Caco-2 (cell line): ENCODE measurements at places on chromosomes 2 and 18.
A peak's percentile ranks its signal among the peaks of the same experiment; 100 is the strongest.

DNA sequence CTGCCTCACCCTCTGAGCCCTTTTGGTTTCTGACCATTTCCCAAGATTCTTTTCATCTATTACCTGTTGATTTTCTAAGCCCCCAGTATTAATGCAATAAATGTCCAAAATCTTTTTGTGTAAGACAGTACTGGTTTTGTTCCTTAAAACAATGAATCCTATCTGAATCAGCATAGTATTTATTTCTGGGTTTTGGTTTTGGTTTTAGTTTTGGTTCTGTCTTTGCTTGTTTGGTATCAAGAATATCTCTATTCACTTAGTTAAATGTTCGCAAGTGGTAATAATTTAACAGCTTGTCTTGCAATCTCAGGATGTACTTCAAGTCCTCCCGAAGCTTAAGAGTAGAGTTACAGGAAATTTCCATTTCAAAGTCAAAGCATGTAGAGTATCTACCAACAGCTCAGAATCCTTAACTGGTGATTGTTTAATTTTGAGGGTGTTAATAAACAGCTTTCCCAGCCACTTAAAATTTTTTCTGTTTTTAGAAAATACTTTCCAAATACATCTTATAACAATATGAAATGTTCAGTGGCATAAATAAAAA lies 67.7 kb upstream of the NEDD4L start:
- no peak for DNase-seq

DNA sequence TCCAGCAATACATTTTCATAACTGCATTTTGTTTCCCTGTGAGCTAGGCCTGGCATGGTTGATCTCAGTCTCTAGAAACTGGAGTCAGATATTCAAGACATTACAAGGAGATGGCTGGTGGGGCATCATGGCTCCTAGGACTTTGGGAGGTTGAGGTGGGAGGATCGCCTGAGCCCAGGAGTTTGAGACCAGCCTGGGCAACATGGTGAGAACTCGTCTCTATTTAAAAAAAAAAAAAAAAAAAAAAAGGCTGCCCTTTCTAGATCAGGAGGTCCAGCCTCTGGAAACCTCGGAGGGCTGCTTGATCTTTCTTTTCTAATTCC lies 362 bp upstream of the VAMP8 start:
- no peak for DNase-seq

GRCh38 chr2:97907369-97908100 lies 88.2 kb downstream of the TMEM131 start:
- DNase-seq, result no peak

- peak; percentile 85 for DNase-seq
Measured at GRCh38 chr2:190718652-190719526, 70.0 kb downstream of the NAB1 start.

DNA sequence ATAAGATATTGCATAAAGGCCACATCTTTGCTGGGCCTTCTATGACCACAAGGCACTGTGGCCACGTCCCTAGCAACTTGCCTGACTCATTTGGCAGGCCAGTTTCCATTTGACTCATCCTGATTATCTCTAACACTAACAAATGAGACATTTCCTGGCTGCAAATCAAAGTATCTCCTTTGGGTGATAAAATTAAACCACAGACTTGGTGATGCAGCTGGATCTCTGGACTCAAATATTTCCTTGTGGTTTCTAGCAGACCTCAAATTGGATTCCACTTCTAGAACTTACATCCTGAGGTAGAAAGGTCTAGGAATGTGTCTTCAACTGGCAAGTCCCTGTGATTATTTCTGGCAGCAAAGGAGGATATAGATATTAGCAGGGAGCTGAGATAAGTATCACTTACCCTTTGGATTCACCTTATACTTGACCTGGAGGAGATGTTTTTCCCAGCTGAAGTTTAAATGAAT lies 167.9 kb upstream of the NXPH2 start:
- DNase-seq, result no peak

GRCh38 chr18:21314724-21315123 lies 72.7 kb downstream of the GREB1L start:
- no peak for DNase-seq

DNA sequence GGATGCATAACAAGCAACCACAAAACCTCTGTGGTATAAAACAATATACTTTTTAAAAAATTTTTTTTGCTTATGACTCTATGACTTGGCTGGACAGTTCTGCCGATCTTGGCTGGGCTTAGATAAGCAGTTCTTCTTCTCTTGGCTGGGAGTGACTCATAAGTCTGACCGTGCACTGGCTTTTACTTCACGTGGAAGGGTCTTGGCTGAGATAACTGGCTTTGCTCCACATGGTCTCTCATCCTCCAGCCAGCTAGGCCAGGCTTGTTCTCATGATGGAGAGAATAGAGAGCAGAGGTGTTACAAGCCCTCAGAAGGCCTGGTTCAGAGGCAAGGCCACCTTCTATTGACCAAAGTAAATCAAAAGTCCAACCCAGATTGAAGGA lies 178.9 kb upstream of the SERPINE2 start:
- DNase-seq, result no peak

- no peak for DNase-seq
Measured at GRCh38 chr2:103887625-103888024, 966.3 kb upstream of the POU3F3 start.

GRCh38 chr2:57698935-57699449 lies 347.6 kb upstream of the VRK2 start:
- no peak for DNase-seq

- no peak for DNase-seq
Measured at GRCh38 chr18:51391215-51391614, 193.7 kb upstream of the MEX3C start.

DNA sequence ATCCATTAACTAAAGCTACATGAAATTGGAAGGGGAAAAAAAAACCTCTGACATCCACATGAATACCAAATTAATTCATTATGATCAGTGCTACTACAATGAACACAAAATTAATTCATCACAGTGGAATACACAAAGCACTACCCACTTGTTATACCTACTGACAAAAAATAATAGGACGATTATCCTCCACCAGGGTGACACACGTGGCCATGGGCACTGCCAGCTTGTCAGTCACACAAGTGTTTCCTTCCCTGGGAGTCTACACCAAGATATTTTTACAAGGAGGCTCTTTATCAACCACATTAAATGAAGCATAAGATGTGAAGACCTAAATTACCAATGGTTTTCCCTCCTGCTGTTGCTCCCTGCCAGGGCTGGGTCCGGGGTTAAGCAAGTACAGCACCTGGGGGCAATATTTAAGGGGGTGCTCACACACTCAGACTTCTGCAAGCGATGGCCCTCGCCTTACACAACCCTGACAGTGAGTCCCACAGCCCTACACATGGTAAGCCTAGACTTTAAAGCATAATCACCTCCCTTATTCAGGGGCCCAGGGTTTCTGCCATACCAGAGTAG lies 90.1 kb downstream of the TCF4 start:
- DNase-seq, result no peak

DNA sequence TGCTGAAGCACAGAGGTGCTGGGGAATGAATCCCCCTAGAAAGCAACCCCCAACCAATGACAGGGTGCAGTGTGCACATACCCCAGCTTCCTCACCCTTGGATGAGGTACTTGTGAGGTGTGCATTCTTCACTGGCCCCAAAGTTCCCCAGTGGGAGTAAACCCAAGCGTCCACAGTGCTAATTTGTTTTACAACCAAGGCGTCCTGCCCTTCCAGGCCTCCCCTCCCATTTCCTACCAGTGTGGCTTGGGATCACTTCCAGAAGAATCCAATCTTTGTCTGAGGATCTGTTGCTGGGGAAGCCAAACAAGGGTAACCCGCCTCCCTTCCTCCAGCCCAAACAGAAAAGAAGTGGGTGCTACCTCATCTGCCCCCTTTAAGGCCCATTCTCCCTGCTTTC lies 40.3 kb upstream of the TEX51 start:
- DNase-seq, result no peak
